ENCODE measurements at places on chromosomes 6 and 20. TPM values are rescaled to one million over a fixed set of nuclear protein-coding genes. Genes with fewer than 3 reads are reported as not detected.
A peak's percentile ranks its signal among the peaks of the same experiment; 100 is the strongest.

The HSPA1L gene
- 0.12 TPM for total RNA-seq

The IYD gene
- total RNA-seq: not detected

The PDYN gene
- not detected for total RNA-seq

The DAAM2 gene
- not detected for total RNA-seq

The EYA4 gene
- total RNA-seq: not detected

The CLVS2 gene
- not detected for total RNA-seq

GRCh38 chr6:18019539-18020534 lies 32.4 kb upstream of the KIF13A start:
- no peaks in the 10 kb centered on the region for H3K27me3 ChIP-seq
- H3K27ac ChIP-seq: no peak overlapping the region
- H3K4me1 ChIP-seq: no peaks in the 10 kb centered on the region
- DNase-seq: no peak
- H3K4me3 ChIP-seq: no peak overlapping the region

DNA sequence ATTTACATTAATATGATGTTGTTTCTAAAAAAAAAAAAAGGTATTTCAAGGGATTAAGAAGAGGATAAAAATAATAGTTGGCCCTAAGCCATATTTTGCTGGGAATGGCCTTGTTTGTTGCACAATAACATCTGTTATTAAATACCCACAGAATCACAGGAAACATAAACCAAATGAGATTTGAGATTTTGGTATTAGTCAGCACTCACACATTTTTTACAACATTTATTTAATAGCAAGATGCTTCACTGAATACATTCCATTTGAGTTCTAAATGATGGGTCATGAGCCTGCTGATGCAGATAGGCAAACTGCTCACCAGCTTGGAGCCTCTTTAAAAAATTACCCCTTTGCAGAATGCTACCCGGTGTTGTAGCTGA lies 92.9 kb upstream of the ENPP5 start:
- no peak overlapping the region for H3K27ac ChIP-seq
- no peak for DNase-seq
- H3K4me3 ChIP-seq: no peak overlapping the region
- H3K4me1 ChIP-seq: no peaks in the 10 kb centered on the region

DNA sequence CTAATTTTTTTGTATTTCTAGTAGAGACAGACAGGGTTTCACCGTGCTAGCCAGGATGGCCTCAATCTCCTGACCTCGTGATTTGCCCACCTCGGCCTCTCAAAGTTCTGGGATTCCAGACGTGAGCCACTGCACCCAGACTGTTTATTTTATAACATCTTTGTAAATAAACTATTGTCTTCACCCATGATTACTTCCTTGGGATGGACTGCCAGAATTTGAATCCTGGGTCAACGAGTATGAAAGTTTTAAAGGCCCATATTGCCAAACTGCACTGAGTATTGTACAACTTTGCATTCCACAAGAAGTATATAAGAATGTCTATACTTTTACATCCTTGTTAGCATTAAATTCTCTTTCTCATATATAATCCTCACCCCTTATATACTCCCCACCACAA lies 38.6 kb downstream of the ZHX3 start:
- H3K36me3 ChIP-seq: no peaks in the 10 kb centered on the region
- DNase-seq: no peak
- H3K27me3 ChIP-seq: no peaks in the 10 kb centered on the region
- H3K27ac ChIP-seq: no peak overlapping the region
- no peaks in the 10 kb centered on the region for H3K4me1 ChIP-seq

DNA sequence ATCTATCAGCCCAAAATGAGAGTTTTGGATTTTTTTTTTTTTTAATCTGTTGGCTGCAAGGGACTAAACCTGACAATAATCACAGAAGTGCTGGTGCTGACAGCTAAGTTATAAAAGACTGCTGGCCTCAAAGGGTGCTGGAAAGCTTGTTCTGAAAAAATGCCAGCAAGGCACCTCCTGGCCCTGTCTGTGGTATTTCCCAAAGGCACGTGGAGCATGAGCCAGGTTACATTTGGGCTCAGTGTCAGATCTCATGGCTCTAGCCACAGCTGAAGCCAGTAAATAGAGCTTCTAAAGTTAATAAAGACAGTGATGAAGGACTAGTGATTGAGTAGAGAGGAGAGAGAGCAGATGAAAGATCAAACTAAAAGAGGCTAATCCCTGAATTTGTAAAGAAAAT lies 178.9 kb downstream of the FUT9 start:
- no peaks in the 10 kb centered on the region for H3K36me3 ChIP-seq
- no peaks in the 10 kb centered on the region for H3K27me3 ChIP-seq
- no peaks in the 10 kb centered on the region for H3K4me1 ChIP-seq
- no peak overlapping the region for H3K4me3 ChIP-seq
- H3K27ac ChIP-seq: no peak overlapping the region
- DNase-seq: no peak

- H3K27me3 ChIP-seq: no peaks in the 10 kb centered on the region
- peaks cover 39% of the 10 kb centered on the region for H3K4me1 ChIP-seq
- peaks cover 42% of the 10 kb centered on the region for H3K36me3 ChIP-seq
Observed at GRCh38 chr6:33206027-33206863, 1.8 kb downstream of the HSD17B8 start.

DNA sequence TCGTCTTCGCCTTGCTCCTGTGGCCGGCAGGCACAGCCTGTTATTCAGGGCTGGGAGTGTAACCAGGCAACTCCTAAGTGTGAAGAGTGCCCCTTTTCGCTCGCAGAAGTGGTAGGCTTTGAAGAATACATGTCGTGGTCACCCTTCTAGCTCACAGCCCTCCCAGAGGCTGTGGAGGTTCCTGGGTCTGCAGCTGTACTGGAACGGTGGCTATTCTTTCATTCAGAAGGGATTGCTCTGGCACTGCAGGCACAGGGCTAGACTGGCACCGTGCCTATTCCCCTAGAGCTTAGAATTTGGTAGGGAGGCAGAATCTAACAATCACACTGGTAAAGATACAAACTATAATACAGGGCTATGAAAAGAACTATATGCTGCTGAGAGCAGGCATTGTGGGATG lies 1.1 kb upstream of the SRSF12 start:
- H3K27me3 ChIP-seq: no peaks in the 10 kb centered on the region
- H3K27ac ChIP-seq: no peak overlapping the region
- H3K36me3 ChIP-seq: no peaks in the 10 kb centered on the region

DNA sequence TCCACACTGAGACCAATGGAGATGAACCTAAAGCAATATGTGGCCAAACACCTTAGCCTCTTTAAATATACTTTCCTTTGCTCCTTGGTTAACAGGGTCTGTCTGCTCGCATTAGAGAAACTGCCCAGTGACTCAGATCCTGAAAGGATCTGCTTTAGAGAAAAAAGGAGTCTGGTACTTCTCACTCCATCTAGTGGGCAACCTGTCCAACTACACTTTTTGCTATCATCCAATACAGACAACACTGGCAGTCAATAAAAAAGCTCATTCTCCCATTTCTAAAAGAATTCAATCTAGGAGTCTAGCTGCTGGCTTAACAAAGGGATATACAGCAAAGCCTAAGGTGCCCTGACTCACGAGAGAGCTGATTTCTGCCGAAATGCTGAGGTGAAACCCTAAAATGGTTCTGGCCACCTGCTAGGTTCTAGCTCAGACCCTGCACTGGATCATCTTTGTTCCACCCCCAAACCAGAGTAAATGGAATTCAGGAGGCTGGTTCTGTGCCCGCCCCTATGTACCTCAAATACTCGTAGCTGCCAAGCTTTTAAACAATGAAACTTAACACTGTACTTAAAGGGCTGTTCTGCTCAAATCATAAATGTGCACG lies 11.5 kb downstream of the GNL1 start:
- H3K36me3 ChIP-seq: peaks cover 9% of the 10 kb centered on the region
- H3K27ac ChIP-seq: no peak overlapping the region
- H3K4me1 ChIP-seq: peaks cover 10% of the 10 kb centered on the region
- no peak overlapping the region for H3K4me3 ChIP-seq
- DNase-seq: peak; percentile 36

DNA sequence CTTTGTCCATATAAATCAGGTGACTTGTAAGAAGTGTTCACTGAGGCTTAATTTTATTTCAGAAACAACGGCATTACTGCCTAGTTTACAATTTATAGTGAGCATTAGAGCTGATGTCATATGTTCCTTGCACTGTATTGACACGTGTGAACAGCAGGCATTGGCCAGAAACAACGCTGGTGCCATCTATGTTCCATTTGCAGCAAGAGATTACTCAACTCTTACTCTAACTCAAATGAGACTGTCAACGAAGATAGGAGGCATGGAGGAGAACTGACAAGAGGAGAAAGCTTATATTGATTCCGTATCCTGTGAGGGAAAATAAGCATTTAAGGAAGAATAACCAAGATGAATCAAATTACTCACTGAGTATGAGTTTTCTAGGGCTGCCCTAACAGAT lies 48.4 kb downstream of the MTFR2 start:
- no peak overlapping the region for H3K4me3 ChIP-seq
- no peak overlapping the region for H3K27ac ChIP-seq
- H3K27me3 ChIP-seq: no peaks in the 10 kb centered on the region
- H3K36me3 ChIP-seq: no peaks in the 10 kb centered on the region
- DNase-seq: no peak

DNA sequence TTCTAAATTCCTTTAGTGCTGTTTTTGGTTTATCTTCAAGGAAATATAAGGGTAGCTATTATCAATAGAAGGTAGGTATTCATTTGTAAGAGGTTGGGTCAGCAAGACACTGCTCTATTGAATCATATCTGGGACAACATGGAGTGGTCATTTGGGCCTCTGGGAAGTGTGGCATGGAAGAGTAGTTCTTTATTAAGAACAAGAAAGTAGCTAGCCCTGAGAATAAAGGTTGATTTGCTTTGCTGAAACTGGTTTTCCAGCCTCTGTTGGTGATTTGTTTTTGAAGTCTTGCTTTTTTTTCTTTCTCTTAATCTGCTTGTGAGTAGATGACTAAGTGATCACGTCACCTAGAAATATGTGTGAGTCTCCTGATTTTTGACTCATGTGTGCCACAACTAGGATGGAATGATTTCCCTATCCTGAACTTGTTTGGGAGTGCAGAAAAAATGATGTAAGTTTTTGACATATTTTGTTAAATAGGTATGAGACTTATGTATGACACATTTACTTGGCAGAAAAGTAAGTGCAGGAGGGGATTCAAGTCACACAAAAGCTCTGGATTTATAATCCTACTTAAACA lies 381.8 kb downstream of the CENPW start:
- no peaks in the 10 kb centered on the region for H3K27me3 ChIP-seq
- no peak overlapping the region for H3K4me3 ChIP-seq
- peaks cover 25% of the 10 kb centered on the region for H3K4me1 ChIP-seq
- DNase-seq: peak; percentile 49

GRCh38 chr6:33949877-33950435 lies 146.2 kb upstream of the MLN start:
- H3K27ac ChIP-seq: no peak overlapping the region
- H3K36me3 ChIP-seq: no peaks in the 10 kb centered on the region
- H3K4me3 ChIP-seq: no peak overlapping the region
- no peaks in the 10 kb centered on the region for H3K4me1 ChIP-seq
- H3K27me3 ChIP-seq: 0 out of 2 replicates have a peak, but pooled peaks cover 4% of the 10 kb centered on the region

DNA sequence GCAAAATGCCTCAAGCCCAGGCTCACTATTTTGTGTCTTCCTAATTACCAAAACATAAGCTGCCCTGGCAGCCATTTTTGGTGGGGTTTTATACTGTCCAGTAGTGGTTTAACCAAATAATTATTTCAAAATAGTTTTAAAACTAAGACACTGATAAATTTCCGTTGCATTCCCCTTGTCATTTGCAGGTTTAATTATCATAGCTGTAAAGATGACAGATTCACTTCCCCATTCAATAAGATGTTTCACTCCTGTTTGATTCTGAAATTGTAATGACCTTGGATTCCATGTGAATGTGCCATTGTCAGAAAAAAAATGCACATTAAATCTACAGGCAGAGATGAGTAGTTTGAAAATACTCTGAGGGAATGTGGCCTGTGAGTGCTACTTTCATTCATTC lies 172.0 kb downstream of the COL9A1 start:
- no peak for DNase-seq
- H3K27me3 ChIP-seq: peaks cover 22% of the 10 kb centered on the region
- H3K36me3 ChIP-seq: no peaks in the 10 kb centered on the region

DNA sequence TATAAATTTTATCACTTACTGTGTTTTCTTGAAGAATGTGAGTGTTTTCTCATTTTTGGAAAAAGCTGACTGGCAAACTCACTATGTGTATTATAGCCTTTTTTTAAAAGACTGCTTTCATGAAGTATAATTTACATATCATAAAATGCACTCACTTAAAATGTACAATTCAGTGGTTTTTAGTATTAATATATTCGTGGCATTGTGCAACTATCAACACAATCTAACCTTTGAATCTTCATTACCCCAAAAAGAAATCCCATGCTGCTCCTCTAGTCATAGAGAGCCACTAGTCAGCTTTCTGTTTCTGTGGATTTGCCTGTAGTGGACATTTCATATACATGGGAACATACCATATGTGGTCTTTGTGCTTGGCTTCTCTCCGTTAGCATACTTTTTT lies 143.8 kb downstream of the PLCB4 start:
- H3K4me1 ChIP-seq: peaks cover 3% of the 10 kb centered on the region
- H3K27ac ChIP-seq: no peak overlapping the region
- no peak for DNase-seq
- no peaks in the 10 kb centered on the region for H3K27me3 ChIP-seq

DNA sequence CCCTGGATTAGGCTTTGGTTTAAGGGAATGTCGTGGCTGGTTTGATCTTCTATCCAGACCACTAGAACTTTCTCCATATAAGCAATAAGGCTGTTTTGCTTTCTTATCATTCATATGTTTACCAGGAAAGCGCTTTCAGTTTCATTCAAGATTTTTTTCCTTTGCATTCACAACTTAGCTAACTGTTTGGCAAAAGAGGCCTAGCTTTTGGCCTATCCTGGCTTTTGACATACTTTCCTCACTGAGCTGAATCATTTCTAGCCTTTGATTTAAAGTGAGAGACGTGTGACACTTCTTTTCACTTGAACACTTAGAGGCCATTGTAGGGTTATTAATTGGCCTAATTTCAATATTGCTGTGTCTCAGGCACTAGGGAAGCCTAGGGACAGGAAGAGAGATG lies 1.7 kb upstream of the FAM50B start:
- no peaks in the 10 kb centered on the region for H3K36me3 ChIP-seq
- H3K4me3 ChIP-seq: no peak overlapping the region
- no peaks in the 10 kb centered on the region for H3K27me3 ChIP-seq
- H3K4me1 ChIP-seq: no peaks in the 10 kb centered on the region
